ENCODE measurements at places on chromosomes 3 and 15.

DNA sequence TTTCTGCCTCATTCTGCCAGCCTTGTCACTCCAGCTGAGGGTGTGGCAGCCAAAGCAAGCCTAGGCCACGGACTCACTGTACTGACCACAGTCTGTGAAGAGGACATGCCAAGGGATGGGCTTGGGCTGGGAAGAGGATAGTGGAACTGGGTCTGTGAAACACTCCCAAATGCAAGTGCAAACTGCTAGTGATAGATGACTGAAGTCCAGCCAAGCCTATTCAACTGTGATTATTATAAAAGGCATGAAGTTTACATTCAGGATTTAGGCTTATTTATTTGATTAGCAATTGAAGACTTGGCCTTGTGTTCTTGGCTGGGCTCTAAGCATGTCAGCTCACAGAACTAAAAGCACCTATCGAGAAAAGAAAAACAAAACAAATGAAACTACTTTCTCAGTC lies 84.9 kb upstream of the UBE2E1 start:
- DNase-seq, result no peak

GRCh38 chr3:105503191-105503593 lies 136.5 kb downstream of the ALCAM start:
- no peak for DNase-seq

DNA sequence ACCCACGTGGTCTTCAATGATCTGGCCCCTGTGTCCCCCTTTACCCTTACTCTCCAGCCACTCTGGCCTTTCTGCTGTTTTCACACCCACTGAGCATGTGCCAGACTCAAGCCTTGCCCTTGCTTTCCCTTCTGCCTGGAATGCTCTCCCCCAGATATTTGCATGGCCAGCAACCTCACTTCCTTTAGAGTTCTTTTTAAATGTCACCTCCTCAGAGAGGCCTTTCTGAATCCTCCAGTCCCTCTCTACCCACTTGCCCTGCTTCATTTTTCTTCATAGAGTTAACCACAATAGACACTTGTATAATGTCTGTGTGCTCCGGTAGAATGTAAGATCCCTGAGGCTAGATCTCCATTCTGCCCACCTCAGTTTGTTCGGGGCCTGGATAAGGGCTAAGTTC lies 39.4 kb upstream of the TIPARP start:
- DNase-seq, result no peak

DNA sequence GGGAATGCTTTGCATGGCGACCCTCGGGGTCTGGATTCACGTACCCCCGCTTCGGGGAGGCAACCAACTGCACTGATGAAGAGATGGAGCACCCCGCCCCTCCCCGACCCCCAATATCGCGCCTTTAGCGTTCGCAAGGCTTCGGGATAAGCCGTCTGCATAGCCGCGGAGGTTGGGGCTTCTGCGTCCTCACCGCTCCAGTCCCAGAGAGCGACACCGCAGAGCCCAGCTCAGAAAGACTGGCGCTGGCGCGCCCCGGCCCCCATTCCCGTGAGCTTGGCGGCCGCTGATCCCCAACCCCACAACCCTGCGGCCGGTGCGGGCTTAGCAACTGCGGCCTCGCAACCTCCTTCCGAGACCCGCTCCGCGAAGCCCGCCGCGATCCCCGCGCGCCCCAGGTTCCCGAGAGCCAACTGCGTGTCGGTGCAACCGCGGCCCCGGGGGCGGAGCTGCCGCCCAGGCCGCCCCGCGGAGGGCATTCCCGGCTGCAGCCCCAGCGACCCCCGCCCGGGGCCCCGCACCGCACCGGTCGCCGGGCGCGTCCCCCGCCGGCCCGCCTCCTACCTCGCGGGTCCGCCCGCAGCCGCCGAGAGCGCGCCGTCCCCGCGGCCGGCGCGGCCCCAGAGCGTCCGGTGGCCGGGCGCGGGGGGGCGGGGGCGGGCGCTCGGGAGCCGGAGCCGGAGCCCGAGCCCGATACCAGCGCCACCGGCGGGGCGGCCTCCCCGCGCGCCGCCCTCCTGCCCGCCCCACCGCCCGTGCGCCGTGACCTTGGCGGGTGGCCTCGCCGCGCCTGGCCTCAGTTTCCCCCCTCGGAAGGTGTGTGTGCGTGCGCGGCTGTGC lies 79.5 kb downstream of the IQSEC1 start:
- DNase-seq, result no peak

GRCh38 chr3:71052716-71053115 lies 530.8 kb downstream of the FOXP1 start:
- DNase-seq, result no peak

- DNase-seq, result no peak
Observed at GRCh38 chr3:158453865-158454264, 117.1 kb upstream of the MLF1 start.

- DNase-seq, result no peak
Observed at GRCh38 chr15:96076350-96076749, 254.2 kb upstream of the NR2F2 start.

DNA sequence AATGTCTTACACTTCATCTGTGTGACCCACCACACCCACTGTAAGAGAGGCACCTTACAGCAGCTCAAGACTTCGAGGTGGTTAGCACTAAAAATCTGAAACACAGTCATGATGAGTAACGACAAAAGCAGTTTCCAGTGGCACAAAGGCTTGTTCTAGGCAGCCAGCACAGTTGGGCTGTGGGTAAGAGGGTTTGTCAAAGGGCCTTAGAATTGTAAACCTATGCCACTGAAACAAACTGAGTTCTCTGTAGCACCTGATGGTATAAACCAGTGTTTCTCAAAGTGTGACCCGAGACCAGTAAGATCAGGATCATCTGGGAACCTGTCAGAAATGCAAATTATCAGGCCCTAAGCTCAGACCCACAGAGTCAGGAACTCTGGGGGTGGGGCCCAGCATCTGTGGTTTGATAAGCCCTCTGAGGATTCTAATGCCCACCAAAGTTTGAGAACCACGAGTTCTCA lies 36.5 kb downstream of the DAPK2 start:
- DNase-seq, result no peak

GRCh38 chr3:69121513-69121912 lies 882 bp downstream of the LMOD3 start:
- no peak for DNase-seq

DNA sequence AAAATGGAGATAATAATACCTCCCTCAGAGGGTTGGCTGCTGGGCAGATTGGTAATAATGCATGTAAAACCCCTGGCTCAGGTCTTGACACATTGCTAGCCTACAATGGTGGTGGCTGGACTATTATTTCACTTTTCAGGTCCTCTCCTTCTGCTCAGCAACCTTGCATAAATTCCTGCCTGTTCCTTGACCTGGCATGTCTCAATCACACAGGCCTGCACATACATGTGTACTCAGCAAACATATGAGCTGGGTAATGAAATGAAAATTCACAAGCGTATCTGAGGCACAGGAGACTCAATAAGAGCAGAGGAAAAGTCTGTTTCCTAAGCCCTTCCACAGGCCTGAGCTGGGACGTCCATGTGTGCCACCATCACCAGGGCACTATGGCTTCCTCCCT lies 17.4 kb downstream of the VPS18 start:
- DNase-seq, result no peak

- no peak for DNase-seq
Observed at GRCh38 chr3:69115731-69116130, 6.7 kb downstream of the LMOD3 start.

DNA sequence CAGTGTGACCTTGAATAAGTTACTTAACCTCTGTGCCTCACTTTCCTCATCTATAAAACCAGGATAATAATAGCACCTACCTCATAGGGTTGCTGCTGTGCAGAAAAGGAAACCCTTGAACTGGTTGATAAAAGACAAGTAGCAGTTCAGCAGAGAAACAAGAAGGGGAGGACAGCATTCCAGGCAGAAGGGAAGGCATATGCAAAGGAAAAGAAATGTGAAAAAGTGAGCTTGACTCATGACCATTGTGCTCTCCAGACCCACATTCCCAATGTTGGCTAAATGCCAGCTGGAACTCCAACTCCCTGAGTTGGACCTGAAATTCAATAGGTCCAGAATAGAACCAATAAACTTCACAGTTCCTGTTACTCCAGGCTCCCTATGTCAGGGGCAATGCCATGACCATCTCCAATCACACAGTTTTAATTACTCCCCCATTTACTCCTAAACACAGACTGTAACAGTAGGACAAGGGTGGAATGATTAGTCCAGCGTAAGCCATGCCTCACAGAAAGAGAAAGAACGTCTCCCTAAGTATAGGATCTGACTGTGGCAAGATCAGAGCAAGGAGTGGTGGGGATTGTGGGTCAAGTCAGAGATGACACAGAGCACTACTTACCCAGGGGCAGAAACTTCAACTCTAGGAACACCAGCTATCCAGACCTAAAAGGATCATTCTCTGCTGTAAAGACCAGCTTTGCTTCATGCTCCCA lies 26.9 kb downstream of the PRKAR2A start:
- DNase-seq, result no peak

GRCh38 chr3:39707314-39707909 lies 102.0 kb upstream of the MYRIP start:
- DNase-seq, result no peak

GRCh38 chr3:7812490-7812889 lies 689.1 kb upstream of the LMCD1 start:
- no peak for DNase-seq

DNA sequence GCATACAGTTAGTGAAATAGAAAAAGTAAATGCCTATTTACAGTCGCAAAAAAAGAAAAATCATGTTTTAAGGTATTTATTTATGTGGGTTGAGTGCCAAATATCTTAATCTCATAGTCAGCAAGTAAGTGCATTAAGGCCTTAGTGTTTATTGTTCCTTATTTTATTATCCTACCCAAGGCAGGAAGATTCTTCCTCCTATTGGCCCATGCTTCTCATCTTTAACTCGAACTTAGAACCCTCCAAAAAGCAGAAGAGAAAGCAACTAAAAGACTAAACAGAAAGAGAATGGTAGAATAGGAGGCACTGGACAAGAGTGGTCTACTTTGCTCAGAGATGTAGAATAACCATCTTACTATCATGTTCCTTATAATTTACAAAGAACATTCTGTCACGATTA lies 7.5 kb downstream of the RFX7 start:
- no peak for DNase-seq

DNA sequence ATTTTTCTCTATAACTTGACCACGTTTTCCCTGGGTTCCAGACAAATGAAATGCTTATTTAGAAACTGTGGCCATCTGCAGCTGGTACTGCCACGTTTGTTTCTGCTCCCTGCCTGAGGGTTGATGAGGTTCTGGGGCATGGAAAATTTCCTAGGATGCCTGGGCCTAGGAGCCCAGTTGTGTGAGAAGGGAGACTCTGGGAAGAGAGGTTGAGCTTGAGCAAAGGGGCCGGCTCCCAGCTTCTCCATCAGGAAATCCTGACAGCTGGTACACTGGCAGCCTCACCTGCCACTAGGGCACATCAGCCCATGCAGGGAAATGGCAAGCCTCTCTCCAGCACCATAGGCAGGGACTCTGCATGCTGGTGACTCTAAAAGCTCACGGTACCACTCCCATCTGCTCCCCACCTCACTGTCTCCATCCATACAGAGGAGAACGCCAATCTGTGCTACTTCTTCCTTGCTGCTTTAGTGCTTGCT lies 165.4 kb upstream of the PPP2R3A start:
- DNase-seq, result no peak

- DNase-seq, result no peak
Observed at GRCh38 chr15:50113992-50114780, 4.8 kb downstream of the ATP8B4 start.

DNA sequence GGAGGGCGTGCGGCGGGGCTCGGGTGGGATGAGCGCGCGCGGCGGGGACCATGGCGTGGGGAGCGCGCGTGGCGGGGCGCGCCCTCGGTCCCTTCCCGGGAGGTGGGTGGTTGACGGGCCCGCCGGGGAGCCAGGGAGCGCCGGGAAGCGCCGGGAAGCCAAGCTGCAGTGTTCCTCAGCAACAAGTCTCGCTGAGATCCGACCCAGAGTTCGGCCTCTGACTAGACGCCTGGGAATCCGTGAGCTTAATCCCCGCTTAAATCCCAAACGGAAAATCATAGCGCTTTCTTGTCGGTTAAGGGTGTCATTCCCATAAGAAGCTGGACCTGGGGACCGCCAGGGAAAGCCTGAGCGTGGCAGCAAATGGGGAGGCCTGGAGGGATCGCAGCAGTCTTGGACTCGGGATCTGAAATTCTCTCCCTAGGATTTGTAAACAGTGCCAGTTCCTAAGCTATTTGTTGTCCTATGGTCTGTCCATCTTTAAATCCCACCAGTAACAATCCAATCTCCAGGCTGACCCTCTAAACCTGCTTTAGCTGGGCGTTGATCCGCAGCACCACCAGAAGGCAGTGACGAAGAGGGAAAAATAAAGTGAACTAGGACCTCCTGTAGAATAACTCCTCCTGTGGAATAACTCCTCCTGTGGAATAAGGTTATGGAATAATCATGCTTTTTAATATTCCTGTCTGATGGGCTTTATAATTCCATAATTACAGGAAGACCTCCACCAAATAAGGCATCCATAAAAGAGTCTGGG lies 570 bp upstream of the NEDD4 start:
- DNase-seq, result no peak

DNA sequence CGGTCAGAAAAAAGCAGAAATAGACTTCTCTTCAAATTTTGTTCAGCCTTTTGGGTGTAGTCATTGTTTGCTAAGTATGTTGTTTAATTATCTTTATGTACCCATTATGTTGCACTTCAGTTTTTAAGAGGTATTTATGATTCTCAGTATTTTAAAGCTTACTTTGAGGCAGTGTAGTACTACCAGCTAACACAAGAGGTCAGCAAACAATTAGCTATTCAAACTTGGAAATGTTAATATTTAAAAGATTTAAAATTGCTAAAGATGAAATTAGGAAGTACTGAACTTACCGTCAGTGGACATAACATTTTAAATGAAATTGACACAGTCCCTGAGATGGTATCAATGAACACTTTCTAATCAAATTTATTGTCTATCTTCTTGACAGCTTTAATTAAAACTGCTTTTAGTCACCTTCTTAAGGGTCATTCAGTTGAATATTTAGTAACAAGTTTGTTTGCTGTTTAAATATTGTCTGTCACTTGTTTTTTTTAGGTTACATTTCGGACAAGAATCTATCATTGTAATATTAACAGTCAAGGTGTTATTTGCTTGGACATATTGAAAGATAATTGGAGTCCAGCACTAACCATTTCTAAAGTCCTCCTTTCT lies 28.1 kb downstream of the NKIRAS1 start:
- DNase-seq, result no peak

- no peak for DNase-seq
Observed at GRCh38 chr3:82633319-82633718, 871.9 kb upstream of the GBE1 start.

Data from stimulated activated CD8-positive, alpha-beta memory T cell treated with anti-CD3 and anti-CD28 coated beads, Interleukin-15, amount 100 ng/mL, for 4 hours (primary cell).